ENCODE measurements at places on chromosomes 6 and 20. TPM values are rescaled to one million over a fixed set of nuclear protein-coding genes. Genes with fewer than 3 reads are reported as not detected.

The TUBB2B gene
- total RNA-seq, result 4.1 TPM

The CLPSL2 gene
- total RNA-seq, result not detected

The PPP1R14C gene
- total RNA-seq, result 3.2 TPM

The PDE10A gene
- total RNA-seq, result 1.9 TPM

The RRAGD gene
- 4.9 TPM for total RNA-seq

The FAM162B gene
- total RNA-seq, result 0.30 TPM

The VNN1 gene
- total RNA-seq, result 0.12 TPM

The STK38 gene
- 16.0 TPM for total RNA-seq

The HSD17B8 gene
- 6.0 TPM for total RNA-seq

The FGD2 gene
- not detected for total RNA-seq

The STX16 gene
- 103 TPM for total RNA-seq

The OR2J2 gene
- not detected for total RNA-seq

The TRIM10 gene
- total RNA-seq, result not detected

The ZC2HC1B gene
- total RNA-seq, result not detected

The ADGRF4 gene
- total RNA-seq, result not detected

The SAPCD1 gene
- 0.70 TPM for total RNA-seq

The PRICKLE4 gene
- total RNA-seq, result 0.15 TPM

The ARHGAP40 gene
- not detected for total RNA-seq

The DBNDD2 gene
- 0.83 TPM for total RNA-seq

The RAD21L1 gene
- not detected for total RNA-seq

The RAET1G gene
- 3.3 TPM for total RNA-seq

The CDH22 gene
- not detected for total RNA-seq

The LY86 gene
- not detected for total RNA-seq

The HLA-DRB5 gene
- total RNA-seq, result not detected

The PLTP gene
- 21.9 TPM for total RNA-seq

The ASIP gene
- total RNA-seq, result not detected

The NCR2 gene
- not detected for total RNA-seq

The CCN5 gene
- 533 TPM for total RNA-seq

The ADAM33 gene
- total RNA-seq, result 48.6 TPM

The TTLL9 gene
- total RNA-seq, result under 0.01 TPM

The DEFB124 gene
- total RNA-seq, result not detected

The MLN gene
- total RNA-seq, result not detected

The JPH2 gene
- 1.1 TPM for total RNA-seq

The ADGB gene
- not detected for total RNA-seq

The SLC25A27 gene
- 0.75 TPM for total RNA-seq

The TNXB gene
- 1.1 TPM for total RNA-seq

The XKR7 gene
- not detected for total RNA-seq

The MACROD2 gene
- 0.38 TPM for total RNA-seq

The FAM184A gene
- total RNA-seq, result 0.08 TPM

The HLA-DOB gene
- not detected for total RNA-seq

The ABHD12 gene
- 27.5 TPM for total RNA-seq

The VIP gene
- not detected for total RNA-seq

The HCK gene
- total RNA-seq, result not detected

The TRDN gene
- total RNA-seq, result not detected

The SOX18 gene
- 0.08 TPM for total RNA-seq
